ENCODE measurements at places on chromosomes 7 and 10.
A peak's percentile ranks its signal among the peaks of the same experiment; 100 is the strongest.

DNA sequence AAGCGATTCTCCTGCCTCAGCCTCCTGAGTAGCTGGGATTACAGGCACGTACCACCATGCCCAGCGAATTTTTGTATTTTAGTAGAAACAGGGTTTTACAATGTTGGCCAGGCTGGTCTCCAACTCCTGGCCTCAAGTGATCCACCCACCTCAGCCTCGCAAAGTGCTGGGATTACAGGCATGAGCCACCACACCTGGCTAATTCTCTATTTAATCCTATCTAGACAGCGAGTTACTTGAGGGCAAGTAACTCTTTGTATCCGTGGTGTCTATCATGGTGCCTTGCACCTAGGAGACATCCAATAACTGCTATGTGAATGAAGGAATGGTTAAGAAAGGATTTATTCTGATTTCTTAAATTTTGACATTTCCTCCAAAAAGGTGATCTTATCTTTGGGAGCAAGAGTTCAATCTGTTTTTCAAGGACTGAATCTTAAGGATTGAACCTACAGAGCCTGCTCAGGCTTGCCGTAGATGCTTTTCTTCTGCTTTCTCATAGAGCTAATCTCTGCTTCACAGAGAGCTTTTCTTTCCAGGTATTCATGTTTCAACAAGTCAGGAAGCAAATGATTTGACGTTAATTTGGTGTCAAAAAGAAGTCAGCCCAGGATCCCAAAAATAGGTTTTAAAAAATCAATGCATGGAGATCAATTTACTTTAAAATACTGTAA is 101.6 kb downstream of the CUL2 start:
- DNase-seq, result no peak

- no peak for DNase-seq
Observed at GRCh38 chr10:117240621-117241529, at the start of gene SLC18A2. SLC18A2 (plus strand) TSS chr10:117241114; CDS start chr10:117241694, 580 bp downstream.

- no peak for DNase-seq
Observed at GRCh38 chr7:37251222-37251621, 197.4 kb downstream of the ELMO1 start.

DNA sequence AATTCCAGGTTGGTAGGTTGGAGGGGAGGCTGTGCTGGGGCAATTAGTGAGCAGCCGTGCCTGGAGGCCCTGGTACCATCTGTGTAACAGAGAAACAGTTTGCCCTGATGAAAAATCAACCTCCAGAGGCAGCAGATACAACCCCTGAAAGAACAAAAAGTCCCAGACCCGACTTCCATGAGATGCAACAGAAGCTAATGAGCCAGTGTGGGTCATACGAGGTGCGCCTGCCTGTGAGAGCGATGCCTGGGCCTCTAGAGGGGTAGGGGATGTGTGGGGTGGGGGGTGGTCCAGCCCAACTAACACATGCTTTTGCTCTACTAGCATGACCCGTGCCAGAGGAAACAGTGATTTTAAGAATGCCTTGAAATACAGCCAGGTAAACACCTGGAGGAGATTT is 39.3 kb downstream of the CELF2 start:
- no peak for DNase-seq

DNA sequence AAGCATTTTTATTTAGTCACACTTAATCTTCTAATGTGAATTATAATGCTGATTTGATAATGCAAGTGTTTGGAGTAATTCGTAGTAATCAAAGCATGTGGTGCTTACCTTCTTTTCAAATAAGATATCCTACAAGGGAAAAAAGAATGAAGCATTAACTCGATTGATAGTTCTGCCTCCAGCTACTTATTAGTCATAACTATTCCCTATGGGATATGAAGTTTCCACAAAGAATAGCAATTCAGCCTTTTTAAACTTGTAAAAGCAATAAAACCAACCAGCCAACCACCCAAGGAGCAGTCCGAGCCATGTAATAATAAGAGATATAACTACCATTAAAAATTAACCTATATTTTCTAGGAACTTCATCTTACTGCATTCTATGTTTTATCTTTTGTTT is 11.6 kb downstream of the COL28A1 start:
- no peak for DNase-seq

- DNase-seq, result peak; percentile 9
Observed at GRCh38 chr7:152674860-152675758, 832 bp downstream of the XRCC2 start.

GRCh38 chr10:29034592-29034991 is 254.3 kb upstream of the LYZL1 start:
- DNase-seq, result no peak

DNA sequence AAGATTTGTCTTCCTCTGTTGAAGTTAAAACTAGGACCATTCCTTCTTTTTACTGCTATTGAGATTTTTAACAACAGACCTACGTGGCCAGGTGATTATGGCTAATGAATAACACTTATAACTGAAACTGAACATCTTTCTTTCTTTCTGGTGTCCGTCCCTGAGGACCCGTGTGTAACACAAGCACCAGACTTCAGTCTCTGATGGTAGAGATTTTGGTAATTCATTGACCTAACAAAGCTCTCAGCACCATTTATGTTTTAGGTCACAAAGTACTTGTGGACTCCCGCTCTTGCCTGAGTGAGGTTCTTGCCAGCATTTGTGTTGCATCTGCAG is 40.4 kb upstream of the TMEM229A start:
- no peak for DNase-seq

DNA sequence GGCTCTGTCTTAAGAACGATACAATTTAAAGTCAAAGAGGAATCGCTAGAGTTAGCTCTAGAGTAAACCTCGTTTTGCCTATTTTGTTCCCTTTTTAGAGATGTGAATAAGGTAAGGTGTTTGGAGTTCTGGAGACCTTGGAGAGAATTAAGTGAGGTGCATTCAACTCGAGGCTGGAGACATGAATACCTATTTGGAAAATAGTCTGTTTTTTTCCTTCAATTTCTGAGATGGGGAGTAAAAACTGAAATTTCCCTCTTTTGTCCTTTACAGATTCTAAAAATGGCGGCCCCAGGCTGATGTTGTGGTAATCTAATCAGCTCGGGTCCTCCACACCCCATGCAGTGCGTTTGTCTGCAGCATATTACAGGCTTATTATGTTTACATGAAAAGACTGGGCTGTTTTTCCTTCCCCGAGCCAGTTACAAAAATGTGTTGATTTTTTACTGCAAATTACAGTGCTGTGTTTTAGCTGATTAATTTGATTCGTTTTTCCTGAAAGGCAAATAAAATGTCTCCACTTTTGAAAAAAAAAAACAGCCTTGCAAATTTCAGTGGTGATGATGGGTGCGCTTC is 1.5 kb downstream of the KMT2E start:
- no peak for DNase-seq

- DNase-seq, result no peak
Observed at GRCh38 chr10:62852961-62853702, 37.0 kb upstream of the EGR2 start.

DNA sequence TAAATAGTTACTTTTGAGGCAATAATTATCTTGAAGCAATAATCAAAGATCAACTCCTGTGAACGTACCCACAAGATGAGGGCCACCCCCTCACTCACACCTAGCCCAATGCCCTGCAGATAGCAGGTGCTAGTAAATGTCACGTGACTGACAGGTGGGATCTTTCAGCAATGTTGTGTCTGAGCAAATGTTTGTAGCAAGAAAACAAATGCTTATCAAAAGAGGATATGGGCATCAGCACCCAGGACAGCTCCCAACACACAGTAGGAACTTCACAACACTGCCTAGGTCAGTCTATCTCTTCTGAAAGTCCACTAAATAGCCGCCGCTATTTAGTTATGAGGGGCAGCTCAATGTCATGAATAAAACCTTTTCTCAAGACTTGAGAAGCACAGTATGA is 120.8 kb upstream of the PDLIM1 start:
- DNase-seq, result no peak

GRCh38 chr10:99582255-99582770 is 37.9 kb downstream of the SLC25A28 start:
- no peak for DNase-seq

GRCh38 chr7:102432442-102433218 is 745 bp upstream of the ORAI2 start:
- no peak for DNase-seq

DNA sequence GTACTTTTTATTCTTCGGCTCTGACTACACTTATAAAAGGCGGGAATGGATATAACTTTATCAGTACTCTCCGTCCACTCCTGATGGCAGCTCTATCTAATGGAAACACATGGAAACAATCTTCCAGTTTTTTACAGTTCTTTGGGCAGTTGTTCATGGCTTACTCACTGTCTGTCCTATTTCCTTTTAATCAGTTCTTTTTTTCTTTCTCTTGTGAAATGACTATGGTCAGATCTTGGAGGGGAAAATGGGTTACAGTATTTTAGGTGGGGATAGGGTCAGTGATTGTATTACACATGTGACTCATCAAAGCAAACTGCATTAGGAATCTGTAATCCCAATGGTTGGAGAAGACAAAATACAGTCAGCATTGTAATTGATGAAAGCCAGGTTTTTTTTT is 112.4 kb downstream of the BICC1 start:
- no peak for DNase-seq

GRCh38 chr7:44964384-44964830 is 14.4 kb downstream of the MYO1G start:
- DNase-seq, result no peak

DNA sequence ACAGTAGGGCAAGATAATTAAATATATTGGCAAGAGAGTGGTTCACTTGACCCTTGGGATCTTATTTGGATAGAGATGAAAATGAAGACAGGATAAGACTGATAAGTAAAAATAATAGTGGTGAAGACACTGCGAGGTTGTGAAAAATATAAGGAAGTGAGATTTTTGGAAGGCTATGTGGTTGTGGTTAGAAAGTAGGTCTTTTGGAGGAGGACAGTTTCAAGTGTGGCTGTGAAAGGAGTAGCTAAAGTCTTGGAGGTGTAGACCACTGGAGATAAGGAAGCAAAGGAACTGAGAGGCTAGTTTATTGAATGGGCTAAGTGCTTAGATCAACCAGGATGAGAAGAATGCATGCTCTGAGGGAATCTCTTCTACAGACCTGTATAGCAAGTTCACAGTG is 11.2 kb downstream of the MIOS start:
- no peak for DNase-seq

- peak; percentile 6 for DNase-seq
Observed at GRCh38 chr10:88728107-88728763, 22.2 kb downstream of the LIPK start.

DNA sequence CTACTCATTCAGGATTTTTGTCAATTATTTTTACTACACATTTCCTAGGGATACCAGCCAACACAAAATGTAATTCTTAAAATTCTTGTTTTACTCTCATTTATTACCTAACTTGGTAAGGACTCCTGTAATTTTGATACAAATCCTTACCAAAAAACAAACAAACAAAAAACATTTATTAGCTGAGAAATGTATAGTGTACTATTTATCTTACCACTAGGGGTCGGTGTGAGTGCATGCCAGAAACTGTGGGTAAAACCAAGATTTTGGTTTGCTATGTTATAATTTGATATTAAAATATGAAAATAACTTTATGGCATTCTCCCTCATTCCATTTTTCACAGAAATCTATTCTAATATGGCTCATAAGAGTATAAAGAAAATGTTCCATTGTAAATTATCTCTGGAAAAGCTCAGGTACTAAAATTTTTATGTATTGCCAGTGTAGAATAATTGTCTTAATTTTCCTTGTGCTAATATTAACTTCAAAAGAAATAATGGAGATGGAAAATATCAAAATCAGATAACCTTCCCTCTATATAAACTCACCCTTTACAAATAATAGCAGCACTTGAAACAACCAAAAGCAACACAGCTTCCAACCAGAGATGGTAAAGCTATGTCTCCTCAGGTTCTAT is 290.8 kb upstream of the PCDH15 start:
- no peak for DNase-seq

DNA sequence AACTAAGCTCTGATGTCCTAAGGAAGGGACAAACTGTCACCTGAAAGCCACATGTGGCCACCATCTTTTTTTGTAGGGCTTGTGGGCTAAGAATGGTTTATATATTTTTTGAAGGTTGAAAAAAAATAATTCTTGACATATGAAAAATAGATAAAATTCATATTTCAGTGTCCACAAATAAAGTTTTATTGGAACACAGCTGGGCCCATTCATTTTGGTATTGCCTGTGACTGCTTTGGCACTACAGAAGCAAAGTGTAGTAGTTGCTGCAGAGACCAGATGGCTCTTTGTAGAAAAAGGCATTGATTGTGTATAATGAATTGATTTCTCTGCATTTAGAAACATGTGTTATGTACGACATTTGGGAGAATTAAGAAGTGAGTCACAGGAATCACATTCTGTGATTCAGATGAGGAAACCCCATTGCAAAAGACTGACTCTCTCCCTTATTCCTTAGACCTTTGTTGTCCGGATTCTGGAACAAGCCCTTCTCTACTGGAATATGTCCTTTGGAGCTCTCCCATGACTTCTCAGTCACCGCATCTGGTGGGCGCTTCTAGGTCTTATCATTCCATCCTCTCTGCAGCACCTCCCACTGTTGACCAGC is 438.7 kb downstream of the LRMDA start:
- DNase-seq, result no peak

DNA sequence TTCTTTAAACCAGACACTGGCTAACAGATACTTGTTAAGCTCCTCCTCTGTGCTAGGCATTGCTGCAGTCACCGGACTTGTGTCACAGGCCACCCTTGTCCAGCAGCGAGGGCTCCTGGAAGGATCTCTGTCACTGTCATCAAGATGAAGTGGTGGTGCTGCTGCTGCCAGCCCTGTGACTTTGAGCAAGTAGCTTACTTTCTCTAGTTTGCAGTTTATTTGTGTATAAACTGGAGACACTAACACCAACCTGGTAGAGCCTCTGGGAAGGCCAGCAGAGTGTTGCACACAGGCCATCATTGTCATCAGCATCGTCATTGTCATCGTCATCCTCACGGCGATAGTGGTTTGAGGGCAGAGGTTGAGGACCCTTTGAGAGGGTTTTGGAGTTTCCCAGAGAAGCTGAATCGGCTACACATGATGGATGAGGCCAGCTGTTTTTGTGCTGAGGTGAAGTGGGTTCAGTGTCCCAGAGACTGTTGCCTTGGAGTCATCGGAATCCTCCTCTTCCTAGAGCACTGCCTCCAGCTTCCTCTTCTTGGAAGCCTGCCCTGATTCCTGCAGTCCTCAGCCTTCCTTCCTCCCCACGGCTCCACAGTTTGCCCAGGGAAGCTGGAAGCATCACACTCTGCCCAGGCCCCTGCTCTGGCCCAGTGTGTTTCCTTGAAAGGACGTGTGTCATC is 128.4 kb downstream of the GRK5 start:
- no peak for DNase-seq

DNA sequence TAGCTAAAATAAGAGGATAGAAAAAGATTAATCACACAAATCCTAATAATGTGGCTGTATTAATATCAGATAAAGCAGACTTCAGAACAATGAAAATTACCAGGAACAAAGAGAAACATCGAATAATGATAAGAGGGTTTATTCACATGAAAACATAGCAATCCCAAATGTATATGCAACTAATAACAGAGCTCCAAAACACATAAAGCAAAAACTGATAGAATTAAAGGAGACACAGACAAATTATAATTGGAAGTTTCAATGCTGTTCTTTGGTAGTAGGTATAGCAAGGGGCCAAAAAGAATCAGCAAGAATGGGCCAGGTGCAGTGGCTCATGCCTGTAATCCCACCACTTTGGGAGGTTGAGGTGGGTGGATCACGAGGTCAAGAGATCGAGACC is 23.4 kb upstream of the DNAAF5 start:
- no peak for DNase-seq

Data from neural crest cell (in vitro differentiated cells).